Upper lobe of left lung (tissue), 6 donors: ENCODE measurements at places on chromosomes 11 and 22. TPM values are rescaled to one million over a fixed set of nuclear protein-coding genes. Genes with fewer than 3 reads are reported as not detected.

SCARF2 gene
- 10.1 TPM for total RNA-seq

OR5P2 gene
- 3.2 TPM for total RNA-seq

- no peaks in the 10 kb centered on the region for H3K36me3 ChIP-seq
- H3K27me3 ChIP-seq, result no peaks in the 10 kb centered on the region
- no peak overlapping the region for H3K4me3 ChIP-seq
- peak overlapping the region; percentile 81 for H3K27ac ChIP-seq
- no peak for DNase-seq
- H3K4me1 ChIP-seq, result peaks cover 33% of the 10 kb centered on the region
Observed at GRCh38 chr11:10625281-10625981, 57.0 kb upstream of the LYVE1 start.

- H3K36me3 ChIP-seq, result no peaks in the 10 kb centered on the region
- H3K27ac ChIP-seq, result no peak overlapping the region
- no peak for DNase-seq
- peaks cover 12% of the 10 kb centered on the region for H3K4me1 ChIP-seq
Observed at GRCh38 chr11:71342951-71343827, 90.8 kb upstream of the SHANK2 start.

DNA sequence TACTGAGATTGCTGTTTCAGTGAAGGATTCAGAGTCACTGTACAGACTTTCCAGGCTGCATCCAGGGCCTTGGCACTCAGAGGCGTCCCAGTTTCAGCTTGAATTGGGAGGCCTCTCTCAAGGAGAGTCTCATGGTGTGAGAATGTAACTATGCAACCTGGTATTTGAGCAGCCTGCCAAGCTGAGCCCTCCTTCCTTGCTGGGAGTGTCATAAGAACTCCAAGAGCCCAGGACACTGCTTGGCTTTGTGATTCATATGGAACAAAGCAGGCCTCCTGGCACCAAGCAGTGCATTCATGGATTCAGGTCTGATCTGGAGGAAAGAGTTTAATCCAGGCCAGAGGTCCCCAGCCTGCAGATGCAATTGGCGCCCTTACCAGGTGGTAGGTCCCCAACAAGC lies 171.7 kb downstream of the DBX1 start:
- peaks cover 3% of the 10 kb centered on the region for H3K36me3 ChIP-seq
- DNase-seq, result peak; percentile 63
- H3K4me3 ChIP-seq, result no peak overlapping the region

GRCh38 chr11:41413843-41414242 lies 45.6 kb downstream of the LRRC4C start:
- H3K36me3 ChIP-seq, result no peaks in the 10 kb centered on the region
- H3K27ac ChIP-seq, result no peak overlapping the region
- no peak overlapping the region for H3K4me3 ChIP-seq
- no peaks in the 10 kb centered on the region for H3K4me1 ChIP-seq
- no peak for DNase-seq

DNA sequence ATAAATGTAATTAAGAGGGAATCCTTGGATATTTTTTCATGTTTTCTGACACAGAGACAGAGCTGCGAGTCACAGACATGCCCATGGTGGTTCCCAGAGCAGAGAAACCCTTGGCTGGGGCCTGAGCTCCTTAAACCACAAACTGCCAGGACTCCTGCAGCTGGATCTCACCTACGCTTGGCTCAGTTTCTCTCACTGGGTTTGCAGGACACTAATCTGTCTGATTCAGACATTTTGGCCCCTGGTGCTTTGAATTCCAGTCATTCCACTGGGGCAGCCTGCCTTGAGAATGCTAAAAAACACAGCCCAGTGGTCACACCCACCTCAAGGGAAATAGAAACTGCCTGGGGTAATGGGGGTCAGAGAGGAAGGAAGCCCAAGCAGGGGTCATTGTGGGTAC lies 122.6 kb downstream of the CCDC81 start:
- no peak overlapping the region for H3K4me3 ChIP-seq
- H3K4me1 ChIP-seq, result no peaks in the 10 kb centered on the region
- H3K27ac ChIP-seq, result no peak overlapping the region
- DNase-seq, result no peak
- H3K36me3 ChIP-seq, result no peaks in the 10 kb centered on the region

DNA sequence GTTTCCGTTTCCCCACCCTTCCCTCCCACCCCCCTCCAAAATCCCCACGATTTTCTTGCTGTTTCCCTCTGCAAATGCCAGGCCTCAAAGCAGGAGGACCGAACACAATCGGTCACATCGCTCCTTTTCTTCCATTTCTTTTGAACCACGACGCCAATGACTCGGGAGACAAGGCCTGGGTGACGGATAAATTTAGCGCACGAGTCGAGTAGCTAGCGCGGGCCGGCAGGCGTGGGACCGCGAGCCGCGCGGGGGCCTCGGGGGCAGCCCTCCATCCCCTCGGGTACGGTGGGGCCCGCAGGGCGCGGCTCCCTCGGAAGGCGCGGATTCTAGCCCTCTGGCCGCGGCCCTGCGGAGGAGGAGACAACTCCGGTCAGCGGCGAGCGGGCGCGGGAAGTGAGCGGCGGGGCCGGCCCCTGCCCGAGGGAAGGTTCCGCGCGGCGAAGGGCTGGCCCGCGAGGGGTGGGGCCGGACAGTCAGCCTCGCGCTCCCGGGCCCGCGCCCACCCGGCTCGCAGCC lies 414 bp downstream of the JOSD1 start:
- no peaks in the 10 kb centered on the region for H3K36me3 ChIP-seq
- H3K4me3 ChIP-seq, result peak overlapping the region; percentile 65
- DNase-seq, result peak; percentile 68
- H3K4me1 ChIP-seq, result peaks cover 59% of the 10 kb centered on the region
- peak overlapping the region; percentile 98 for H3K27ac ChIP-seq

DNA sequence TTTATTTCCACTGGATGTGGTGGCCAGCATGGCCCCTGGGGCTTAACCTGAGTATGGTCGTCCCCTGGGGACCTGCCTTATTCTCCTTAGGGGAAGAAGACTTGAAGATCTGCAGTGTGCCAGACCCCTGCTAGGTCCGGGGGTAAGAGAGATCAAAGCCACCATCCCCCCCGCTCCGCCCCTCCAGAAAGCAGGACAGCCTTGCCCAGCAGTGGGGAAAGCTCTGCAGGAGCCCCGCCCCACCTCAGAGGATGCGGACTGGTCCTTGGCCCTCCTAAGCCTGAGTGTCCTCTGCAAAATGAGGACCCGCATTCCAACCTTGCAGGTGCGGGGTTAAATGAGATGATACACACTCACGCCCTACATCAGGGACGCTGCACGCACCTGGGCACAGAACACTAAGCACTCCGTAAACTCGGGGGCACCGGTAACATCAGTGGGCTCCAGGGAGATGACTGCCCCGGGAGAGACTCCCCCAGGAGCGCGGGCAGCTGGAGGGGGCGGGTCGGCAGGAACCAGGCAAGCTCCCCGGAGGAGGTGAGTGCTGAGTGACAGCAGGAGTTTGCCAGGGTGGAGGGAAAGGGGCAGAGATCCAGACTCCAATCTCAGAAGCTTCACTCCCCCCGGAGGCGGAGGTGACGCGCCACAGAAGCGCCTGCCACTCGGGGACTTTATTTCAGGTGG lies 564 bp upstream of the ANO1 start:
- no peak overlapping the region for H3K27ac ChIP-seq
- H3K36me3 ChIP-seq, result no peaks in the 10 kb centered on the region
- peaks cover 8% of the 10 kb centered on the region for H3K4me1 ChIP-seq
- no peak for DNase-seq
- no peak overlapping the region for H3K4me3 ChIP-seq

DNA sequence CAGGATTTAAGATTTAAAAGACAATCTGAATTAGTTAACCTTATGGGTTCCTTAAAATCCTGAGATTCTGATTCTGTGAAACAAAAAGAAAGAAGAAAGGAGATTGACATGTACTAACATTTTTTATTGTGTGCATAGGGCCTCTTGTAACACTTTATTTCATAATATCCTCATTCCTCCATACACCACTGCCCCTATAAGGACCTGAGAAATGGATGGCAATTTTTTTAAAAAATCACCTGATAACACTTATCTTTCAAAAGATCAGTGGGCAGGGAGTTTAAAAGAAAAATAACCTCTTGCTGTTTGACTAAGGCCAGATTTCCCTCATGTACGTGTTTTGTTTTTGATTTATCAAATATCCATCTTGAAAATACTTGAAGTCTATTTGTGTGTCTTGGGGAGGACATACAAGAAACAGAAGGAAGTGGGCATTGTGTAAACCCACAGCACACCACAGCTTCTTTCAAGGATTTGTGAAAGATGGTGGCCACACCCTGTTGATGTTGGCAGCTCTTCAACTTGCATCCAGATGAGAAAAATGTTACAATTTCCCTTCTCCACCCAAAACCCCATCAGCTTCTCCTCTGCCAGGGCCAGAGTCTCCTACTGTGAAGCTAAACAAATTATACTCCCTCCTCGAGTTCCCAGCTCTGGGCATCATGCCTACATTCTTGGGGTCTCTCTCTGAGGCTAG lies 35.0 kb upstream of the MPEG1 start:
- no peak overlapping the region for H3K4me3 ChIP-seq
- DNase-seq, result no peak
- no peaks in the 10 kb centered on the region for H3K36me3 ChIP-seq
- H3K27ac ChIP-seq, result peak overlapping the region; percentile 39

GRCh38 chr11:94854770-94855633 lies 86.8 kb downstream of the AMOTL1 start:
- H3K4me1 ChIP-seq, result peaks cover 7% of the 10 kb centered on the region
- no peaks in the 10 kb centered on the region for H3K27me3 ChIP-seq
- peaks cover 62% of the 10 kb centered on the region for H3K36me3 ChIP-seq

DNA sequence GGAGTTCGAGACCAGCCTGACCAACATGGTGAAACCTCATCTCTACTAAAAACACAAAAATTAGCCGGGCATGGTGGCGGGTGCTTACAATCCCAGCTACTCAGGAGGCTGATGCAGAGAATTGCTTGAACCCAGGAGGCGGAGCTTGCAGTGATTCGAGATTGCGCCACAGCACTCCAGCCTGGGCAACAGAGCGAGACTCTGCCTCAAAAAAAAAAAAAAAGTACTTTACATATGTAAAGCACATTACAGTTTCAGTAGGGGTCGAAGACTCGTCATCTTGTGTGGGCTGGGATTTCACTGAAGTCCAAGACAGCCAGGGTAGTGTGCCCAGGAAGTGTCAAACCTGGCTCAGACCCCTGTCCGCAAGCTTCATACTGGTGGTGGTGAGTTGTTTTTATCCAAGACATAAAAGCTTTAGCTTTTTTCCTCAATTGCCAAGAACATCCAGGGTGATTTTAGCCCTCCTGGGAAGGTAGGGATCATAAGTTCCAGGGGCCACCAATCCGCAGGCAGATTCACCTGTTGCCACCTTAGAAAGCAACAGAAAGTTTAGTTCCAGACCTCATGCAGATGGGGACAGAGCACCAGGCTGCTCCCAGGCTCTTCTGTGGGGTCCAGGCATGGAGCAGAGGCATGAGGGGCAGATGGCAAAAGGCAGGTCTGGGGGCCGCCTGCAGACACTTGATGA lies 21.6 kb upstream of the ADORA2A start:
- no peak for DNase-seq
- no peak overlapping the region for H3K27ac ChIP-seq
- peaks cover 41% of the 10 kb centered on the region for H3K4me1 ChIP-seq
- no peaks in the 10 kb centered on the region for H3K27me3 ChIP-seq
- H3K36me3 ChIP-seq, result no peaks in the 10 kb centered on the region

DNA sequence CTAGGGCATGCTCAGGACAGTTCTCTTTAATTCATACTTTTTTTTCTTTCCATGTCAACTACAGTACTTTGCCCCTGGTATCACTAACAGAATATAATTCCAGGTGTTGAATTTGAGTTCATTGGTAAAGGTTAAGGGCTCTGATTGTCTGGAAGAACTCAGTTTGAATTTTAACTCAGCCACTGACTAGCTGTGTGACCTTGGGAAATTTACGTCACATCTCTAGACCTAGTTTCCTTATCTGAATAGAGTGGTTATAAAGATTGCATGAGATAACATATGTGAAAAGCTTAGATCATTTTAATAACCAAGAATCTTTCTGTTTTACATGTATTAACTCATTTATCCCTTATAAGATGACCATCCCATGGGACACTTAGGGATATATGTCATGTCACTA lies 15.8 kb upstream of the ZC3H12C start:
- no peaks in the 10 kb centered on the region for H3K4me1 ChIP-seq
- H3K27me3 ChIP-seq, result no peaks in the 10 kb centered on the region
- H3K27ac ChIP-seq, result no peak overlapping the region
- no peaks in the 10 kb centered on the region for H3K36me3 ChIP-seq
- no peak overlapping the region for H3K4me3 ChIP-seq

DNA sequence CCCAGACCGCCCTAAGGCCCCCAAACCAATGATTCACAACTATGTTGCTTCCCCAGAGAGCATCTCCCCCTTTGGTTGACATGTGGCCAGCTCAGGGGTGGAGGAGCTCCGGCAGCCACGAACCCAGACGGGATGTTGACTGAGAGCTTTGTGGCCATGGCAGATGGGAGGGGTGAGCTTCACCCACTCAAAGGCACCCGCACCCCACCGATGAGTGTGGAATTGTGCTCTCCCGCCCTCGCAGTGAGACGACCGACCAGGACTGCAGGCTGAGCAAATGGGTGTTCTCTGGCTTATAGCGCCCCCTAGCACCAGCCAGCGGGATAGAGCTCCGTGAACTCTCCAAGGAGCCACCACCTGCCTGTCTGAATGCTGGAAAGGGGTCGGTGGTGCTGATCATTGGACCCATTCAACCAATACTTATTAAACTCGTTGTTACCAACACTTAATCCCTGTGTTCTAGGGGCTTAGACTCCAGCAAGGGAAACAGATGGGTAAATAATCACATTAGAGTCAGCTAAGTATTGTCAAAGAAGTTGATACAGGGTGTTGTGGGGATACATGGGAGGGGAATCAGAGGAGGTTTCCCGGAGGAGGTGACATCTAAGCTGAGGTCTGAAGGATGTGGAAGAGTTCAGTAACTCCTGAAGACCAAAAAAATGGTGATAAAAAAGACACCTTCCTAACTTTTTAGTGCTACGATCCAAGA lies 4.5 kb upstream of the TIMP3 start:
- H3K27me3 ChIP-seq, result no peaks in the 10 kb centered on the region
- H3K36me3 ChIP-seq, result no peaks in the 10 kb centered on the region
- H3K27ac ChIP-seq, result peak overlapping the region; percentile 18

GRCh38 chr22:49668402-49668801 lies 159.3 kb downstream of the BRD1 start:
- H3K27ac ChIP-seq, result peak overlapping the region; percentile 63
- H3K27me3 ChIP-seq, result no peaks in the 10 kb centered on the region
- peak; percentile 63 for DNase-seq

DNA sequence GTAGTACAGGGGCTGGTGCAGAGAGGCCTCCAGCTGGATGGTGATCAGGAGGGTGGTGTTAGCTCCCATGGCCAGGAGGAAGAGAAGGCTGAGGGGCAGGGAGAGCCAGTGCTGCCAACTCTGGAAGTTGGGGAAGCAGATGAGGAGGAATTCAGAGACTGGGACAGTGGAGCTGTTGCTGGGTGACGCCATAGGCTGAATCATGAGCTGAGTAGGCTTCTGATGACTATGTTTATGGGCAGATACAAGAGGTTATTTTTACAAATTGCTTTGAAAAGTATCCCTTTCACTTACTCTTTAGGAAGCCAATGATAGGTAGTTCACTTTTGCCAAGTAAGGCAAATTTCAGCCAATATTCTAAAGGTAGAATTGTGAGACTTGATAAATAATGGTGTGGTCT lies 3.1 kb downstream of the OR56A1 start:
- DNase-seq, result no peak
- no peak overlapping the region for H3K4me3 ChIP-seq
- H3K27me3 ChIP-seq, result no peaks in the 10 kb centered on the region
- no peak overlapping the region for H3K27ac ChIP-seq
